Fibroblast of villous mesenchyme (primary cell): ENCODE measurements at places on chromosomes 7 and 10.

- no peak for DNase-seq
Measured at GRCh38 chr7:22823142-22823497, 471 bp upstream of the TOMM7 start.

GRCh38 chr7:138000081-138000701, 1.7 kb downstream of the CREB3L2 start:
- DNase-seq: peak; percentile 100

DNA sequence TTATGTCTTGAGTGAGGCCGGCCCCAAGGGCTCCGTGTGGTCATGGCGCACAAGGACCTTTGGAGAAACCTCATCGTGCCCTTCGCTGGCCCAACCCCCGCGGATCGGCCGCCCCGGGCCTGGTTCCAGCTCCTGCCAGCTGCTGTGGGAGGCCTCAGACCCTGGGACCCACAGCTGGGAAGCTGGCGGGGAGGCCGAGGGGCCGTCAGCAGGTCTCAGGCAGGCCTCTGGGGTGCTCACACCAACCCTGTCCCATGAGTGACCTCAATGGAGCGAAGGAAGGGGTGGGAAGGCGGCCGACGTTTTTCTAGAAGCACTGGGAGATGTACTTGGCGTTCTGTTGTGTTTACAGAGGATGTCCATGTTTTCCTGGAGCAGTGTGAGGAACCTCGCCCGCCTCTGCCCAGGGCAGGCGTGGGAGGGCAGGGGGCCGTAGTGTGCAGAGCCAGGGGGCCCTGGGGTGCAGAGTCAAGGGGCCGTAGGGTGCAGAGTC, 18.6 kb upstream of the ADGRA1 start:
- no peak for DNase-seq

- DNase-seq: peak; percentile 32
Measured at GRCh38 chr10:112949143-112949823, 764 bp upstream of the TCF7L2 start.

DNA sequence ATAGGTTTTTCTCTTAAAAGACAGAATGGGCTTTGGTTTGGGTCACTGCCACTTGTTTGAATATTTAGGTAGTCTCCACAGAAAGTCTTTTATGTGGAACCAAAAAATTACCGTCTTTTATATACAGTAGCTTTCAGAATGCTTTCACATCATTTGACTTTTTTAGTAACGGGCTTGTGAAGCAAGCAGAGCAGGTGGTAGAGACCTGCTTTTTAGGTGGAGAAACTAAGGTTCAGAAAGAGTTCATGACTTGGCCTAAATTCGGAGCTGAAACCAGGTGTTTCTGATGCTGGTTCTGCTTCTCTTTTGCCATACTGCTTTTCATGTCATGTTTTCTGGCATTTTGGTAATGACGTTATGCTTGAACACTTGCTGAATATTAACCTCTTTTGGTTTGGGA, 36.3 kb downstream of the GARS1 start:
- DNase-seq: no peak

DNA sequence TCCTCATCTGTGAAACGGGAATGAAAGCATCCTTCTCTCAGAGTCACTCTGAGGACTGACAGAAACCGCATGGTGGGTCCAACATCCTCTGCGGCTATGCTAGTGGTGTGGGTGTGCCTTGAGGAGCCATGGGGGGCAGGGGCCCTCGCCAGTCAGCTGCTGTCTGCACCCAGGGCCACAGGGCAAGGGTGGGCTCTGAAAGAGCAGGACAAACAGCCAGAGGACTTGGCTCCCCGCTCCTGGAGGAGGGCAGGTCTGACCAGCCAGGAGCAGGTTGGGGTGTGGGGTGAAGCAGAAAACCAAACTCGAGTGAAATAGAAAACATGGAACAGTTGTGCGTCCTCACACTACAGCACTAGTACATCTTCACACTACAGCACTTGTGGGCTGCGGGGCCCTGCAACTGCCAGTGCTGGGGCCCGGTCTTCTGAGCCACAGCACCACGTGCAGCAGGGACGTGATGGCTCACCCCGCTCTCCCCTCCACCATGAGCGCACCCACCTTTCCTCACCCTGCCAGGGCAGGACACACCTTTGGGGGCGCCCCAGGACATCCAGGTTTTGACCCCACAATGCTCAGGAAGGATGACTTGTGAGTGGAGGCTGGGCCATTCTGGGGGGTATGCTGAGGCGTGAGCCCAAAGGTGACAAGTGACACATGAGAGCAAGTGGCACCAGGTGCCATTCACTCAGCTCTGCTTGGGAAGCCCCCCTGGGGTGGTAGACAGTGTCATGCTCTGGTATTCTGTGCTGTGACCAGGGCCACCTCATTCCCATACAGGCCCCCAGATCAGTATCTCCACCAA, 96.1 kb upstream of the RET start:
- DNase-seq: no peak

GRCh38 chr7:7576344-7576743, 9.7 kb downstream of the MIOS start:
- no peak for DNase-seq

DNA sequence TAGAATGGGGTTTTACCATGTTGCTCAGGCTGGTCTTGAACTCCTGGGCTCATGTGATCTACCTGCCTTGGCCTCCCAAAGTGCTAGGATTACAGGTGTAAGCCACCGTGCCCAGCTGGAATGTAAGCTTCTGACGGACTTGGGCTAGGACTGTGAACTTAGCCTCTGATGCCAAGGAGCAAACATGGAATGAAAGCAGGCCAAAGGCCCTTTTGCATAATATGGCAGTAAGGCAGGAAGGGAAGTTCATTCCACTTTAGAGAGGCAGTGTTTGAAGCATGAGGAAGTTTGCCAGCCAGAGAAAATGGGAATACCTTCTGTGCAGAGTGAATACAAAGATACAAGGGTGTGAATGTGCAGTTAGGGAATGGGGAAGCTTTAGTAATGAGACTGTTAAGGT, 20.3 kb downstream of the VCL start:
- no peak for DNase-seq

DNA sequence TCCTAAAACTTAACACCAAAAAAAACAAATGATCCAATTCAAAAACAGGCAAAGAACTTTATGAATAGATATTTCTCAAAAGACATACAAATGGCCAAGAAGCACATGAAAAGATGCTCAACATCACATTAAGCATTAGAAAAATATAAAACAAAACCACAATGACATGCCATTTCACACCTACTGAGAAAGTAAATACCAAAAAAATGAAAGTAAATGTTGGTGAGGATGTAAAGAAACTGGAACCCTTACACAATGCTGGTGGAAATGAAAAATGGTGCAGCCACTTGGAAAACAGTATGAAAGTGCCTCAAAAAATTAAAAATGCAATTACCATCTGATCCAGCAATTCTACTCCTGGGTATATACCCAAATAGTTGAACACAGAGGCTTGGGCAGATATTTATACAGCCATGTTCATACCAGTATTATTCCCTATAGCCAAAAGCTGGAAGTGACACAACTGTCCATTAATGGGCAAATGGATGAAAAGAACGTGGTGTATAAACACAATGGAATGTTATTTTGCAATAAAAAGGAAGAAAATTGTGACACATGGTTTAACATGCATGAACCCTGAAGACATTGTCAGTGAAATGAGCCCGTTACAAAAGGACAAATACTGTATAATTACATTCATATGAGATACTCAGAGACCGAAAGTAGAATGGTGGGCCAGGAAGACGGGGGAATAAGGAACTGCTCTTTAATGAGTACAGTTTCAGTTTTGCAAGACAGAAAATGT, 89.0 kb downstream of the JMJD1C start:
- DNase-seq: peak; percentile 72

- DNase-seq: no peak
Measured at GRCh38 chr10:121959671-121960070, 15.3 kb downstream of the NSMCE4A start.

DNA sequence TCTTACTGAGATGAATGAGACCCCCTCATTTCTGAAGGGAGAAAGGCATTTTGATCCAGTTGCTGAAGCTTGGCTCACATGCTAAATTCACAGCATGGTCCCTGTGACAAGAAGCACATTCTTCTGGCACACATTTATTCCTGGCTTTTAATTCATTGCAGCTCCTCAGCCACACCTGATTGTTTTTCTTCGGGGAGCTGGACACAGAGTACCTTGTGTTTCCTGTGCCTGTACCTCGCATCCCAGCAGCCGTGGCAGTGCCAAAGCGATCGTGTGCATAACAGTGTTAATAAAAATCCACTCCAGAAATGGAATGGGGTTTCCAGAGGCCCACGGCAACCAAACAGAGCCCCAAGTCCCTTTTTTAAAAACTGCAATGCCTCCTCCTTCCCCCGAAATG, 615.3 kb upstream of the MGMT start:
- DNase-seq: no peak

- no peak for DNase-seq
Measured at GRCh38 chr7:88254721-88255424, 35.0 kb upstream of the SRI start.

GRCh38 chr7:71488308-71488707, 356.4 kb downstream of the GALNT17 start:
- peak; percentile 12 for DNase-seq

DNA sequence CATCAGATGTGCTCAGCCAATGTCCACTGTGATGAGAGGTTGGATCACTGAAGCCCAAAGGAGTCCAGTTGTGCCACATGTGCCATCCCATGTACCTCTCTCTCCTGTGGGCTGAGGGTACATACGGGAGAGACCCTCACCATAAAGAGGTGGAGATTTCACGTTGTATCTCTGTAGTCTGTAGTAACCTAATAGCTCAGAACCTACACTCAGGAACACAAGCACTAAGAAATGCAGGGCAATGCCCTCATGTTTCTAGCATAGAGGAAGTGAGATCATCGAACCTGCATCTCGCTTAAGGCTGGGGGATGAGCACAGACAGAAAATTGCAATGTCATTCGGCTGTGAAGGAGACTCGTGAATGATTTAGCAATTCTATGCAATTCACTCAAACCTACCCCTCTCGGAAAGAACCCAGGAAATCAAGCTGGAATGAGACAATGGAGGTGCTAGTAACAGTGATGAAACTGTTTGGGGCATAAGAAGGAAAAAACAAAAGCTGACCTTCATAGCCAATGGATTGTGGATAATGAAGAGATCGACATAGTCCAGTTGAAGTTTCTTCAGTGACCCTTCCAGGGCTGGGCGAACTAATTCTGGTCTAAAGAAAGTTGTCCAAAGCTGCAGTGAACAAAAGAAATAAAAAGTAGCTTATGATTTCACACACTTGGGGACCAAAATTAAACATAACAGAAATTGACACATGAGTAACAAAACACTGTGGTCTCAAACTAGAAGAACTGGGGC, 80.3 kb upstream of the UCN3 start:
- peak; percentile 68 for DNase-seq

DNA sequence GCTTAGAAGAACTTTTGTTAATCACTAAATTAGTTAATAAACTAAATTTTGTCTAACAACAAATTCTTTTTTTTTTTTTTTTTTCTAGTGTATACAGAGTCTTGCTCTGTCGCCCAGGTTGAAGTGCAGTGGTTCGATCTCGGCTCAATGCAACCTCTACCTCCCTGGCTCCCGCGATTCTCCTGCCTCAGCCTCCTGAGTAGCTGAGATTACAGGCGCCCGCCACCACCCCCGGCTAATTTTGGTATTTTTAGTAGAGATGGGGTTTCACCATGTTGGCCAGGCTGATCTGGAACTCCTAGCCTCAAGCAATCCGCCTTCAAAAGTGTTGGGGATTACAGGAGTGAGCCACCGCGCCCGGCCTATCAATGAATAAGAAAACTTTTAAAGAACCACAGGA, 1.1 kb upstream of the IQUB start:
- DNase-seq: no peak

DNA sequence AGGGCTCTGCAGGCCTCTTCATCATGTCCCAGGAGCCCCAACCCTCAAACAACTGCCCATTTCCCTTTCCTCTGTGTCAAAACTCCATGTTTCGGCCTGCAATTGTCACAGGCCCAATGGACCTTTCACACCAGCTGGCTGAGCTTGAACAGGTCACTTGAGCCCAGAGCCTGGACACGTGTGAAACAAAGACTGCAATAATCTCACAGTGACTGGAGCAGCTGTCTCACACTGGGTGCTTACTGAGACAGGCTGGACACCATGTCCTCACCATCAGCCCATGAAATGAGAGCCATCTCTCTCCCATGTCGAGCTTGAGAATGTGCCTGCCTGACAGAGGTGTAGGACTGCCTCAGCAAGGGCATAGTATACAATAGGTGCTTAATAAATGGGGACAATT, 19.5 kb upstream of the EIF5AL1 start:
- DNase-seq: no peak

DNA sequence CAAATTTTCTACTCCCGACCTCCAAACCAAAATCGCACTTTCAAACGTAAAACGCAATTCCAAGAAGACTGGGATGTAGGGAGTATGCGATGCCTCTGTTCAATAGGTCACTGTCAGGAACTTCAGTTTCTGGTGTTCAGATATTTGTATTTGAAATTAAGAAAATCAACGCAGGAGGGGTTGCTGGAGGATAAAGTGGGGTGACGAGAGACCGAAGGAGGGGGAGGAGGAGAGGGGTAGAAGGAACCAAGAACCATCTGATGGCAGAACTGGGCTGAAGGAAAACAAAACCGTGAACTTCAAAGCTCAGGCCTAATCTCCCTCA, 293.8 kb upstream of the NFE2L3 start:
- DNase-seq: no peak

DNA sequence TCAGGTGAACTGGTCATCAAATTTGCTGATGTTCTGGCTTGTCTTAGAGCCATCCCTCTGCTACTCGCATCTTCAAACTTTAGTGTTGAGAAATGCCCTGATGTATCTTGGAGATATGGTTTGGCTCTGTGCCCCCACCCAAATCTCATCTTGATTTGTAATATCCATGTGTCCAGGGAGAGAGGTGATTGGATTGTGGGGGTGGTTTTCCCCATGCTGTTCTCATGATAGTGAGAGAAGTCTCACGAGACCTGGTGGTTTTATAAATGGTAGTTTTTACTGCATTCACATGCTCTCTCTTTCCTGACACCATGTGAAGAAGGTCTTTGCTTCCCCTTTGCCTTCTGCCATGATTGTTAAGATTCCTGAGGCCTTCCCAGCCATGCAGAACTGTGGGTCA, 74.0 kb upstream of the AFAP1L2 start:
- no peak for DNase-seq

DNA sequence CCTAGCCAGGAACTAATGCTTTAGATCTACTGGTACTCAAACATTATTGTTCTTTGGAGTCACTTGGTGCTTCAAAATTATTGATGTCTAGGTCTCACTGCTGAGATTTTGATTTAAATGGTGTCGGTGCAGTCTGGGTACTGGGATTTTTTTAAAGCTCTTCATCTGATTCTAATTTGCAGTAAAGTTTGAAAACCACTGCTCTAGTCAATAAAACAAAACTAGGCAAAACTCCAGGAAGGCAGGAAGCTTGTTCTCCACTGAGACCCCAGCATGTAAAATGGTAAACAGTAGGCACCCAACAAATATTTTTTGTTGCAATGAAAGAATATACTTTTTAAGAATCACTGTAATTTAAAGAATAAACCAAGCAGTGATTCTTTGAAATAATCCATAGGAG, 49.7 kb downstream of the ADD3 start:
- DNase-seq: peak; percentile 30

DNA sequence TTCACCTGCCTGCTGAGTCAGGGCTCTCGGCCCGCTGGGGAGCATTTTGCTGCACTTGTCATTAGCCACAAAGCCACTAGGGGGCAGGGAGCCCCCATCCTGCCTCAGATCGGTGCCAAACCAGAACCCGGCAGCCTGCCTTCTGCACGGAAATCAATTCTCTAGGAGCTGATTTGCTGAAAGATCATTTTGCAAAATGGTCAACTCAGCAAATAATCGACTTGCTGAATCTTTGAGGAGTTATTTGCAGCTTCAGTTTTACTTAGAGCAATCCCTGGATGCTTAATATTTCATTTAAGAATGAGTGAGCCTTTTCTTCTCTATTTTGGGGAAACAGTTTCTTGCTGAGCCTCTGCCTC, 1.7 kb upstream of the GIMAP8 start:
- DNase-seq: peak; percentile 53
